ENCODE measurements at places on chromosomes 7 and 10.

DNA sequence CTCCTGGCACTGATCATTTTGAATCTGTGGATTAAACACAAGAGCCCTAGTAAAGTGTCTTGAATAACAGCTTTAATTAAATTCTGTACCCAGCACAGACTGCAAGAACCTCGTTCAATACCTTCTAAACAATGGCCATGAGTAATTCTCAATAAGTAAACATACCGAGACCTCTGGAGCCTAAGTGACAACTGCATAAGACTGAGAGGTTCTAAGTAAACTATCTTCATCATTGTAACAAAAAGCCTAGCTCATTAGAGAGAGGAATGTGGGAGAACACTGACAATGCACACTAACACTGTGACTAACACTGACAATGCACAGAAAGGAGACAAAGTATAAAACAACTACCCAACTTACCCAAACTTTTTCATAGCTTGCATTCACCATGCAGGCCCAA, 117.4 kb downstream of the ELAPOR2 start:
- DNase-seq: peak; percentile 30

- no peak for DNase-seq
Observed at GRCh38 chr7:102983602-102984001, 70.8 kb downstream of the LRRC17 start.

DNA sequence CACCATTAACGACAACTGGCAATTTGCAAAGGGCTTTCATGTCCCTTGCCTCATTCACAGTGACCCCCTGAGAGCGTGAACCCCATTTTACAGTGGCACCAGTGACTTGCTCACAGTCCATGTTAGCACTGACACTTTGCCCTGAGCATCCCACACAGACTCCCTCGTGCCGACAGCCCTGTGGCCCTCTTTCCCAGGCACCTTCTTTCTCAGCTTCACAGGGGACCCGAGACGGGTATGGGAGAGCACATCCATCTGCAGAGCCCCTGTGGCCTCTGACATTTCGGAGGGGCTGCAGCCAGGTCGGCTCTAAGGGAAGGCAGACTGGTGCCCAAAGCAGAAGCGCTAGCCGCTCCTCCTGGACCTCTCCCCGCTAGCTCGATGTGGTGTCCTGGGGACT, 10.8 kb downstream of the LOXL4 start:
- DNase-seq: no peak

DNA sequence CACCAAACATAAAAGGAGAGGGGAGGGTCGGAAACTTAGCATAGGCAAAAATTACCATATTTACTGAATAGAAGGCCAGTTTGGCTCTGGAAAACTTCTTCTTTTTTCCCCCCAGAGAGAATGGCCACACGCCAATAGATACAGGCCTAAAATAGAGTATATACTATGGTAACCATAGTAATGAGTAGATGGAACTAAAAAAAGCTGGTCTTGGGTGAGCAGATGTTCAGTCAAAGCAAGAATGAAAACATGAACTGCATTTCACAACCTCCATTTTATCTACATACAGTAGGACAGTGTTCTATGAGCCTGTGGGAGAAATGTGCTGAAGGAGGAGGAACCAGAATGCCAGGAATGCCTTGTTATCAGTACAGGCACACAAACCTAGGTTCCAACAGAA, 141.7 kb upstream of the SEMA3A start:
- no peak for DNase-seq

DNA sequence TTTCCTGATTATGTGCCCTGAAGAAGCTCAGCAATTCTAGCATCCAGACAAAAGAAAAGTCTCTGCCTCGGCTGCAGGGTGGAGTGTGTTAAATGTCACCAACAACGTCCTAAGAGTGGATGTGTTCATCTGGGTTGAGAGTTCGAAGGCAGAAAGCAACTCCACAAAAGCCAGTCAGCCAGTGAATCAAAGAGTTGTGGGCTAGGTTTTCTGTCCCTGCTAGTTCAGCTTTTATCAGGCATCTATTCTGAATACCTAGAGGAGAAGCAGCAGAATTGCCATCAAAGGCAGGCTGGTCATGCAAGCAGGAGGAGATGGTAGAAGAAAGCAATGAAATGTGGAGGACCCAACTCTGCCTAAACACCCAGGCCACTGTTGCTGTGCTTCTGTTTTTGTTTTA, 205.2 kb downstream of the KLF6 start:
- no peak for DNase-seq

- DNase-seq: no peak
Observed at GRCh38 chr10:67808704-67809103, 29.3 kb downstream of the DNAJC12 start.

DNA sequence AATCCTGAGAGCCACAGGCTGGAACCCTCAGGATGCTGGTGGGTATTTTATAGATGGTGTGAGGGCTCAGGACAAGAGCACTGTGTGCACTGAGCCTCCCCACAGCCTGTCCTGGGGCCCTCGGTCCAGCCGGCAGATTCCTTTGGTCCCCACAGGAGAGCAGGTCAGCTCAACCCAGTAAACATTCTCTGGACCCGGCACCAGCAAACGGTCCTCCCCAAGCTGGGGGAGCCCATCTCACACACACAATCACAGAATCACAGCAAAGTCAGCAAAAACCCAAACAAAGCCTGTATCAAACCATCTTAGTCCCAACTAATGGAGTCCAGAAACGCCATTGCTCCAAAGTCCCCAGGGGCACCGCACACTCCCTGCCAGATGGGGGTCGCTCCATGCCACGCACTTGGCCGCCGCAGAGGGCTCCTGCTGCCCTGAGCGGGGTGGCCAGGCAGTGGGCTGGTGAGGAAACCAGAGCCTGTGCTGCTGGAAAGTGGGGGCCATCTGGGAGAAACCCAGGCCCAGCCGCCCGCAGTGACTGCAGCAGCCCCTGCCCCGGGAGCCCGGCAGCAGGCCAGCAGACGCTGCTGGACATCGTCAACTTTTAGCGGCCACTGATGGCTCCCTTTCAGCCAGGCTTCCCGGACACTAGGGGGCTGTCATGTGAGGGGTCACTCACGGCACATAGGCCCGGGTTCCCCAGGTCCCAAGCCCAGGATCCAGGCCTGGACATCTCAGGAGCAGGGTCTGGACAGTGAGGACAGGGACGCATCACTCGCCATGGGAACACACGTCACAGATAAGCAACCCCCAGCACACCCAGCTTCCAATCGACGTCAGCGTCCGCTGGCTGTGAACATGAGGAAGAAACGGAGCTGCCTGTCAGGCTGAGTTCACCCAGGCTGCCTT, 52.6 kb downstream of the DPYSL4 start:
- DNase-seq: peak; percentile 33

- no peak for DNase-seq
Observed at GRCh38 chr10:17001961-17002749, 127.5 kb downstream of the CUBN start.

DNA sequence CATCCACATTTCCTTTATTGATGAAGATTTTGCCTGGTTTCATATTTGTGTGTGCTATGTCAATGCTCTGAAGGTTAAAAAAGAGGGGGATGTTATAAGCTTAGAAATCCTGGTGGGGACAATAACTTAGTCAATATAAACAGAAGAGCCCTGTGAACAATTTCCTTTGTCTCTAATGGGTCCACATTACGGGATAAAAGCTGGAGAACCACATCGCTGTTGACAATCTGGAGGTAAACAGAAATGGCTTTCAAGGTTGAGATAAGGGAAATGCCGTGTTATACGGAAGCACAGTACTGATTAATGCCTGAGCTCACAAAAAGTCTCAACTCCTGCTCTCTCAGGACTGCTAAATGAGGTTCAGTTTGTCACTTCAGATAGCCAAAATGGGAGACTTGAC, 16.8 kb downstream of the ASAH2 start:
- DNase-seq: no peak

DNA sequence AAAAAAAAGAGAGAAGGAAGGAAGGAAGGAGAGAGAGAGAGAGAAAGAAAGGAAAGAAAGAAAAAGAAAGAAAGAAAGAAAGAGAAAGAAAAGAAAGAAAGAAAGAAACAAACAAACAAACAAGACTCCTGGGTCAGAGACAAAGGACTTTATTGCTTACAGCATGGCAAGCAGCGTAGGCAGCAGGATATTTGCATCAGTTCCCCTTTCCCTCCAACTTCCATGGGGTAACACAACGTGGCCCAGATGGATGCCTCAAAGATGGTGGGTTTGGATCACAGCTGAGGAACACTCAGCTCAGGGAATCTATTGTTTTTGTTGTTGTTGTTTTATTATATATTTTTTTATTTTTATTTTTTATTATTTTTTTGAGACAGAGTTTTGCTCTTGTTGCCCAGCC, 128.5 kb upstream of the VKORC1L1 start:
- no peak for DNase-seq

- DNase-seq: no peak
Observed at GRCh38 chr7:26726051-26726450, 138.3 kb downstream of the SKAP2 start.

DNA sequence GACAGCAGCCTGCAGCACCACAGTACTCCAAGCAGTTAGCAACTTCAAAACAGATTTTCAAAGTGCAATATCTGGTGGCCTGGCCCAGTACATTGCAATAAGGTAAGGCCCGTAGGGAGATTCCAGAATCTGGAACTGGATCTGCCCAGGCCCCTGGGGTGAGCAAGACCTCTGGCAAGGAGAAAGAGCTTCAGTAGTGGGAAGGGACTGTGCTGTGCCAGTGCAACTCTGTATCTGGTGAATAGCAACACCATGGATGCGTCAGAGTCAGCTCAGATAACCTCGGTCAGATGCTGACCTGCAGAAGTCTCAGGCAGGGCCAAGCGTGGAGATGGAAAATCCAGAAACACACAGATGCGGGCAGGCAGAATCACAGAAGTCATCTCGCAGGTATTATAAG, 30.3 kb downstream of the ELMO1 start:
- DNase-seq: no peak

GRCh38 chr7:64599359-64599758, 36.5 kb upstream of the ZNF680 start:
- no peak for DNase-seq

DNA sequence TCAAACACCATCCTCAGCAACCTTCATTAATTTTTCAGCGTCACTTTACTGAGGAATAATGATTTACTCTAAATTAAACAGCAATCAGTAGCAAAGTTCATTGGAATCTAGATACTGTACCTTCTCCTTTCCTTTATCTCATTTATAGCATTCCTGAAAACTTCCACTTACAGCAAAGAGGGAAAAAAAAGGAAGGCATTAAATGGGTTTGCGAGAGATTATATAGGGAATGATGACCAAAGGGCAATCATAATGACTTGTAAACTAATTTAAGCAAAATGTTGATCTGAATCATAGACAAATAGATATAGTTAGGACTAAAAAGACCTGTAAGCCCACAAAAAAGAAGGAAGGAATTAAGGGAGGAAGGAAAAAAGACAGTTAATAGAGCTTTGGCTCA, 42.0 kb downstream of the IPMK start:
- no peak for DNase-seq

DNA sequence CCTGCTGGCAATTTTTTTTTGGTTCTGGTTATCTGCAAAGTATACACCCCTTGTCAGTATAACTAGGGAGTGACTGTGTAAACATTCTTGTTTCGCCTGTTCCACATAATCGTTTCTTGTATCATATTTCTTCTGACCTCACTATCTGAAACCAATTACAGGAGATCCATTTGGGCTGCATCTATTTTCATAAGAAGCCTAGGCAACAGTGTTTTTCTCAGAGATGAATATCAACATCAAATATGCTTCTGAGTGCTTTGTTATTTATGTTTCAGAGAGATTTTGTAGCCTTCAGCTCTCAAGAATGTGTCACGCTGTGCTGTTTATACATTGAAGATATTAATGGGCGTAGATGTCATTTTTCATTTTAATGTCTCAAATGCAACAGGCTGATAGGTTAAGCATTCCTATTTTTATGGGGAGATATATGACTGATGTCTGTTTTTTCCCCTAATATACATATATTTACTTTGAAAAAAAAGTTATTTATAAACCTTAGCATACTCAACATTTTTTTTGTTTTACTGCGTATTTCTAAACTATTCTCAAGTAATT, 115.5 kb downstream of the FOXP2 start:
- DNase-seq: no peak

DNA sequence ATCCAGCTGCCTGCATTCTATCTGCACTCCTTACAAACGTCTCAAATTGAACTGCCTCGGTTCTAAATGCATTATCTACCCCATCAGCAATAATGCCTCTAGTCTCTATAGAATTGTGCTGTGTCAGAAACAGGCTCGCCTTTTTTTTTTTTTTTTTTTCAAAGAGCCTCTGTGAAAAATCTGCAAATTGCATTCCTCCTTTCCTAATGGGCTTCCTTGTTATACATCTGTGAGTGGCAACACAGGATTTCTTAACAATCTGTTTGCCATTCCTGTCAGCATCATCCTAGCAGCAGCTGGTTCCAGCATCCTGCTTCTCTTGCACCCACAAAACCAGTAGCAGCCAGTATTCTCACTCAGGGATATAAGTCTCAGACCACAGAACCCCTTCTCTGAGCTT, 413.5 kb upstream of the SEMA3D start:
- DNase-seq: no peak

DNA sequence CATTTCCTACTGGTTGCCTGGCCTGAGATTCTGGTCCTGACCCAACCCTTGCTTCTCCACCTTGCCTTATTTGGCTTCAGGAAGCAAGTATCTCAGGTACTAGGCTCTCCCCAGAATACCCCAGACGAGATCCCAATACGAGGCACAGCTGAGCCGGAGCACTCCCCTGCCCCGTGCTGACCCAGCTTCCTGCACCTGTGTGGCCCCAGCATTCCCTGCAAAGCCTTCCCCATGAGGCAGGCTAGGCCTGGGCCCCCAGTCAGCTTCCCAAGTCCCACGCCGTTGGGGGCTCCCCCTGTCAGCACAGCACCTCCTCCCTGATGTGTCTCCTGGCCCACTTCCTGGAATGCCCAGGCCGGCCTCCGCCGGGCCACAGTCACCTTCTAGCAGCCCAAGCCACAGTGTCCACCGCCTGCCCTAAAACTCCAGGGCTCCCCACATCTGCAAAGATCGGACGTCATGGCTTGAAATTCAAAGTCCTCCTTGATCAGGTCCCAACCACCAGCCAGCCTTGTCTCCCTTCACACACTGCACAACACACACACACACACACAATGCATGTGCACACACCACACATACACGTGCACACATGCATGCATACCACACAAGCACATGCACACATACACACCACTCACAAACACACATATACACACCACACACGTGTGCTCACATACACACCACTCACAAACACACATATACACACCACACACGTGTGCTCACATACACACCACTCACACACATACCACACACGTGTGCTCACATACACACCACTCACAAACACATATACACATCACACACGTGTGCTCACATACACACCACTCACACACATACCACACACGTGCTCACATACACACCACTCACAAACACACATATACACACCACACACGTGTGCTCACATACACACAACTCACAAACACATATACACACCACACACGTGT, 78.9 kb upstream of the FOXK1 start:
- DNase-seq: no peak
